Activated naive CD4-positive, alpha-beta T cell treated with anti-CD3 and anti-CD28 coated beads, Interleukin-2, amount 50 U/mL, for 72 hours (primary cell): ENCODE measurements at places on chromosomes 3 and 15. TPM values are rescaled to one million over a fixed set of nuclear protein-coding genes. Genes with fewer than 3 reads are reported as not detected.
A peak's percentile ranks its signal among the peaks of the same experiment; 100 is the strongest.

The CYP1A2 gene
- total RNA-seq: not detected

- DNase-seq: no peak
Observed at GRCh38 chr3:100893590-100893989, 99.6 kb downstream of the ABI3BP start.

GRCh38 chr3:174387736-174388135 is 471.4 kb upstream of the NAALADL2 start:
- DNase-seq: no peak

The TTLL3 gene
- total RNA-seq: 121 TPM

The TXNRD3 gene
- 3.2 TPM for total RNA-seq

DNA sequence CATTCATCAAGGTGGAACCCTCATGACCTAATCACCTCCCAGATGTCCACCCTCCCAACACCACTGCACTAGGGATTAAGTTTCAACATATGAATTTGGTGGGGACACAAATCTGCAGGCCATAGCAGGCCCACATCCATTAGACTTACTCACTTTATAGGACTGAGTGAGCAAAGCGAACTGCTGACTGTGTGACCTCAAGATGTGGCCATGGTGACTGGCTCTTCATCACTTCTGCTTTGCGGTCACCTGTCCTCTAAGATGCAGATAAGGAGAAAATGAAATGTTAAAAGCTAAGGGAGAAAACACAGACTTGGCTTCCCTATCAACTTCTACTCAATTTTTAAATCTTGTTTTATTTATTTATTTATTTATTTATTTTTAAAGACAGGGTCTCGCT is 14.5 kb upstream of the DCP1A start:
- DNase-seq: no peak

The SLC15A2 gene
- 8.3 TPM for total RNA-seq

DNA sequence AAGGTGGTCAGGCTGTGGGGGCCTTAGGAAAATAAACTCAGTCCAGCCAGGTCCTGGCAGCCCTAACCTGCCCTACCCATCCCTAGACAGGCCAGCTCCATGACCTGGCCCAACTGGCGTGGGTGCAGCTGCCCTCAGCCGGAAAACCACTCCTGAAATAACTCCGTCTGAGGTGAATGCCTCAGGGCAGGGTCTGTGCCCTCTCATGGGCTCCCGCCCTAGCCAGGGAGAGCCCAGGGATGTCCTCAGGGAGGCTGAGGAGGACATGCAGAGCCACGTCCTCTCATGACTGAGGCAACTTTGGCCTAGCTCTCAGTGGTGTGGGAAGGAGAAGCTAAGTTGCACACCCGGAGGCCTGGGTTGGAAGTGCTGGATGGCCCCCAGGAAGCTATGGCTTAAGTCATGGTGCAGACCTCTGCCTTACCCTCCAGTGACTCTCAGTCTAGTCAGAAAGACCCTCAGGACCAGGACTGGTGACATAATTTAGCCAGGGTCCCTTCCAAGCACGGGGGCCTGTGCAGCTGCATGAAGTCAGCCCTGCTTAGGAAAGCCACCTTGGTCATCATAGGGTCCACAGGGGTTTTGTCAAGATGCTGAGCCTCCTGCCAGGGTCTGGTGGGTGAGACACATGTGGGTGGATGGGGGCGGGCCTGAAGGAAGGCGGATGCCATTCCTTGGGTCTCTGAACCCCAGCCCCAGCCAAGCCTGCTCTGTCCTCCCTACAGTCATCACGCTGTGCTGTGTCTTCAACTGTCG is 7.4 kb downstream of the TMIE start:
- peak; percentile 52 for DNase-seq

The EIF1B gene
- 88.2 TPM for total RNA-seq

The OCA2 gene
- not detected for total RNA-seq

The MYZAP gene
- not detected for total RNA-seq

DNA sequence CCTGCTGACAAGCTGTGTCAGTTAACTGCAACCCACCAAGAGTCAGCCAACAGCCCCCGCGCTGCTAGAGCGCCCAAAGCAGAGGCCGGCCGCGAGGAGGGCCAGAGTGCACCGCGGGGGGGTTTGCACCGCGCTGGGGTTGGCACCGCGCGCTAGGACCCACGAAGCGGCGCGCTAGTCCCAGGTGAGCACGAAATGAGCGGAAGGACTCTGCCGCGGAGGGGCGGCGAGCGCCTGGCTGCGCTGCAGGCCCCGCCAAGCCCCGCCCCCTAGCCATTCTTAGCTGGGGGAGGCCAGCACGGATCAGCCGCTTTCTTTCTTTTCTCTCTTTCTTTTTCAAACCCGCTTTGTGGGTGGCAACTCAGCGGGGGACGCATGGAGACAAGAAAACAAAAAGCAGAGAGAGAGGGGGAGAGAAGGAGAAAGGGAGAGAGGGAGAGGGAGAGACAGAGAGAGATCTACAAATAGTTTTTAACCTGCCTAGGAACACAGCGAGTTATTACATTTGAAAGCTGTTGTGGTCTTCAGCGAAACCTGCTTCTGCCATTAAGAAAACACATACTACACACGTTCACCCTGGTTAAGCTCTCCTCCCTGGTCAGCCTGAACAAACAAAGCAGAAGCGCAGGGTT is 6.9 kb upstream of the FOXB1 start:
- DNase-seq: no peak

- DNase-seq: no peak
Observed at GRCh38 chr15:61839546-61839945, 220.7 kb downstream of the VPS13C start.

The LRTM1 gene
- total RNA-seq: not detected

- DNase-seq: no peak
Observed at GRCh38 chr15:66404532-66404931, 17.8 kb downstream of the MAP2K1 start.

- DNase-seq: no peak
Observed at GRCh38 chr15:73844356-73844755, 29.0 kb upstream of the TBC1D21 start.

The TFG gene
- 74.0 TPM for total RNA-seq

The MYO5A gene
- total RNA-seq: 19.5 TPM

The RHCG gene
- total RNA-seq: not detected

The SNUPN gene
- total RNA-seq: 37.3 TPM

The SLITRK3 gene
- total RNA-seq: not detected

GRCh38 chr3:140717921-140718320 is 40.1 kb downstream of the TRIM42 start:
- DNase-seq: no peak

DNA sequence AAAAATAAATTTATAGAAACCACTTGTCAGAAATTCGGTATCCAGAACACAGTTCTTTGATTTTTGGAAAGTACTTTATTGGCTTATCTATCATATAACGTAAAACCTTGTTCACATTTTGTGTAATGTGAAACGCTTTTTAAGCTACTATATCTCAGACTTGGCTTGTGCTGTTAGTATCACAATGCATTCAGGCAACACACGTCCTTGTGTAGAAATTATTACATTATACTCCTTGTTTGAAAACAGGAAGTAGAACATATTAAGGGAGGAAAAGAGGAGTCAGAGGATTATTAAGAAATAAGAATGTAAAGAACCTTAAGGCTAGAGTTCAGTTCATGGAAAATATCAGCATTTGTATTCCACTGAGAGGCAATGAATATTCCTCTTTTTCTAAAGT is 1.6 kb downstream of the DNAJC13 start:
- no peak for DNase-seq

GRCh38 chr15:71312731-71313460 is 197.6 kb downstream of the THSD4 start:
- no peak for DNase-seq

DNA sequence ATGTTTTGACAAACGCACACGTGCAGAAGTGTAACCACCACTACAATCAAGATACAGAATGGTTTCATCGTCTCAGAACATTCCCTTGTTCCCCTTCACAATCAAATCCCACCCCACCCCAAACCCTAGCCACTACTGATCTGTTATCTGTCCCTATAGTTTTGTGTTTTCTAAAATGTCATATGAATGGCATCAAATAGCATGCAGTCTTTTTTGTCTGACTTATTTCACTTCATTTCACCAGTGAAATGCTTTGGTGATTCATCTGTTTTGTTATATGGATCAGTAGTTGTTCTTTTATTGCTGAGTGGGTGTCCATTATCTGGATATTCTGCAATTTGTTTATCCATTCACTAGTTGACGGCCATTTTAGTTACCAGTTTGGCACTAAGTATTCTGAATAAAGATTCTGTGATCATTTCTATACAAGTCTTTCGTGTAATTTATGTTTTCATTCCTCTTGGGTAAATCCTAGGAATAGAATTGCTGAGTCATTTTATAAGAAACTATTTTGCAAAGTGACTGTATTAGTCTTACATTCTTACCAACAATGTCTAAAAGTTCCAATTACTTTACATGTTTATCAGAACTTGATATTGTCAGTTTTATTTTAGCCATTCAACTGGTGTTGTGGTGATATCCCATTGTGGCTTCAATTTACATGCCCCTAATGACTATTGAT is 232.8 kb downstream of the CLSTN2 start:
- no peak for DNase-seq

DNA sequence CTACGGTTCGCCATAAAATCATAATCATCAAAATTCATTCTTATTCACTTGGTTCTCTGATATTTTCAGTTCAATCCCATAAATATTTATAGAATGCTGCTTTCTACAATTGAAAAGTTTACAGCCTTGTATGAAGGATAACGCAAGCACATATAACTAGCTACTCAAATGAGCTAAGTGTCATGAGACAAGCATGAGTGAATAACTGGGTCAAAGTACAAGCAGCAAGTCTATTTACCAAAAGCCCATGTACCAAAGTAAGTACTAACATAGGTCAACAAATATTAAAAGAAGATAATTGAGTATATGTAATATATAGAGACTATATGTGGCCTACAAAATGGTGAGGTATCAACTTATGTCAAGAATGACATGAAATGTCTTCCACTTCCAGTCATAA is 596.6 kb downstream of the GBE1 start:
- DNase-seq: no peak

- DNase-seq: no peak
Observed at GRCh38 chr3:52321481-52321880, 5.4 kb downstream of the DNAH1 start.

DNA sequence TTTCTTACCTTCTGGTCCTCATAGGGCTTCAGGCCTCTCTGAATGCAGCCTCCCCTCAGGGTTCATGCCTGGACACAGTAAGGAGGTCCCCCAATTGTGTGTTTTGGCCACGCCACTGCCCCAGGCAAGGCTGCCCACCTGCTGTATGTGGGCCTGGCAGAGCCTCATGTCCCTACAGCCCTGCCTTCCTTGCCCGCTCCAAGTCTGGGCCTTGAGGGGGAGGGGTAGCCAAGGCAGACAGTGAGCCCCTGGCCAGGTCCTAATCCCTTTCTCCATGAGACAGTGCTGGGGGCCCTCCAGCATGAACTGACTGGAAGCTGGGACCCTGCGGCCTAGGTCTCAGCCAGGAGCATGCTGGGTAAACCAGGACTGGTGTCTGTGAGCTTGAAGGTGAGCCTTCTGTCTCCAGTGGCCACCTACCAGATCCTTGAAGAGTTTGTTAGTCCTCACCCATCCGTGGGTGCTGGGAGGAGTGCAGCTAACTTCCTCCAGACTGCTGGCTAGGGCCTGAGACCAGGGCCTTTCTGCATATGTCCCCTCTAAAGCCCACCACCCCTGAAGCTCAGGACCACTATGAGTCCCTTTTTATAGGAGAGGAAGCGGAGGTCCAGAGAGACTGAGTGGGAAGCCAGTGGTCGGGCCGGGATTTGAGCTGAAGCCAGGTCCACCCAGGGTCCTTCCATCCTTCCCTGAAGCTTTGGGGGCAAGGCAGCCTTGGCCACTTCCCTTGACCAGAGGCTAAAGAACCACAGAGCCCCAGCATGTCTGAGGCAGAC is 8.7 kb downstream of the ZBTB47 start:
- DNase-seq: no peak

The FAM81A gene
- 0.09 TPM for total RNA-seq

- no peak for DNase-seq
Observed at GRCh38 chr3:125695688-125696087, 100.4 kb upstream of the OSBPL11 start.

The P2RY13 gene
- total RNA-seq: not detected

DNA sequence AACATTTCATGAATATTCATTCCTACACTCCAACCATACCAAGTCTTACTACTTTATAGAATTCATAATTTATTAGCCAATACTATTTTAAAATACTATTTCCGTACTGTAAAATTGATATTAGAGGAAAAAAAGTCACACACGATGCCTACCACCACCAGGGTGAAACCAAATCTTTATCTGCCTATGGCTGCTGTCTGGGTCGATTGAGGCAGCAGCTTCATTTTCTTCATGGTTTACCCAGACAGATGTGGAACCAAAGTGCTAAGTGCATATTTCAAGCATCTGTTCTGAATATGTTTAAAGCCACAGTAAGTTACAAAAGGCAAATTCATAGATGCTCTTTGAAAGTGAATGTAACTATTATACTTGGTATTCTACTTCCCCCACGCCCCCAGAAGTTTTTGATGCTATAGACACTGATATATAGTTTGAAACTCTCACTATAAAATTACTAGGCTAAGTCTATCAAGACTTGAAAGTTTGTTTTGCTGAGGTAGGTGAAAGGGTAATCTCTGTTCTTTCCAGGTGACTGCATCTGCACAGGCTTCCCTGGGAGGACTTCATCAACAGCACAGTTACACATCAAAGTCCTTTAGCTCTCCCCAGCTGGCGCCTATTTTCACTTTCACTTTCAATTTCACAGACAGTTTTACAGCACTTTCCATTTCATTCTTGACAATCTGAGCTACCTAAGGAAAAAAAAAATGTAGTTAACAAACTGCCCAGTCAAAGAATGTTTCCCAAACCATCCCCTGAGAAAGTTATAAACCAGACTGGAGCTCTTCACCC is 113.9 kb downstream of the POLQ start:
- DNase-seq: peak; percentile 21

The GABRB3 gene
- not detected for total RNA-seq

The C3orf70 gene
- total RNA-seq: not detected

GRCh38 chr15:72156928-72157327 is 38.7 kb downstream of the SENP8 start:
- no peak for DNase-seq

The SKIC8 gene
- 54.1 TPM for total RNA-seq

- DNase-seq: no peak
Observed at GRCh38 chr3:64083575-64083974, 60.3 kb upstream of the PSMD6 start.

DNA sequence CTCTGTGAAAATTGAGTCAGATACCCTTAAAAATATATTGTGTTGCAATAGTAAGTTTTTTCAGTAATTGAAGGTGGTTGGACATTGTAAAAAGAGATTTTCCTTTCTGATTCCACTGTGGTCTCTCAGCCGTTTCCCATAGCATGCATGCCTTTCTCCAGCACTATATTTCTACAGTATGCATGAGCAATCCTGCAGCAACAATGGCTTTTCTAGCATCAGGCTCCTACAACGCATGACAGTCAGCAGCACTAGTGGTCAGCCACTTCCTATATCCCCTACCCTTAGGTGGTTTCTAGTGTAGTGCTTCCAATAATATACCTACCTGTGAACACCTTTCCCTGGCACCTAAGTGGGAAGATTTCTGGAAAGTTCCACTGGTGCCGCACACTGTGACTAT is 55.4 kb upstream of the SNRPN start:
- no peak for DNase-seq
